Endothelial cell of umbilical vein (primary cell): ENCODE measurements at places on chromosomes 16 and 17.

DNA sequence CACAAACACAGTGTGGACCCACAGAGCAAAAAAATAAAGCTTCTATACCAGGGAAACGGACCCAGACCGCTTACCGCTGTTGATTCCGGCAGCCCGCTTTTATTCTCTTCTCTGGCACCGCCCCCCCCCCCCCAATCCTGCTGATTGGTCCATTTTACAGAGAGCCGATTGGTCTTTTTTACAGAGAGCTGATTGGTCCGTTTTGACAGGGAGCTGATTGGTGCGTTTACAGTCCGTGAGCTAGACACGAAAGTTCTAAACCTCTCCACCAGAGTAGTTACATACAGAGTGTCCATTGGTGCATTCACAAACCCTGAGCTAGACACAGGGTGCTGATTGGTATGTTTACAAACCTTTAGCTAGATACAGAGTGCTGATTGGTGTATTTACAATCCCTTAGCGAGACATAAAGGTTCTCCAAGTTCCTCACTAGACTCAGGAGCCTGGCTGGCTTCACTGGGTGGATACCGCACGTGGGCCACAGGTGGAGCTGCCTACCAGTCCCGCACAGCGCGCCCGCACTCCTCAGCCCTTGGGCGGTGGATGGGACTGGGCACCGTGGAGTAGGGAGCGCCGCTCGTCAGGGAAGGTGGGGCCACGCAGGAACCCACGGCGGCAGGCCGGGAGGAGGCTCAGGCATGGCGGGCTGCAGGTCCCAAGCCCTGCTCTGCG lies 92.4 kb downstream of the HAPSTR1 start:
- DNase-seq, result no peak

DNA sequence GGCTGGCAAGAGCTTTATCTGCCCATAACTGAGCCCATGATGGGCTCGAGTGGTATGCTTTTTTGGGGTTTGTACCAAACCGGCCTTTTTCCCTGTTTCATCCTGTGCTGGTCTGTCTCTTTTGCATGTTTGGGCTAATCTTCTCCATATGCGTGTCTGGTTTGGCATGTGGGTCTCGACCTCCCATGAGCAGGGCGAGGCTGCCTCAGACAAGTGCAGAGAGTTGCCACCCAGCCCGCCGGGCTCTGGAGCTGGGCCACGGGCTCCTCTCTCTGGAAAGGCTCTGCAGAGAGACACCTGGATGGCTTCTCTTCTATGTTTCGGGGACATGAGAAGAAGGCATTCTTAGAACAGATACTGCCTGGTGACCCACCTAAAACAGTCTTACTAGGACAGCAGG lies 67.8 kb upstream of the TBX2 start:
- DNase-seq, result no peak

DNA sequence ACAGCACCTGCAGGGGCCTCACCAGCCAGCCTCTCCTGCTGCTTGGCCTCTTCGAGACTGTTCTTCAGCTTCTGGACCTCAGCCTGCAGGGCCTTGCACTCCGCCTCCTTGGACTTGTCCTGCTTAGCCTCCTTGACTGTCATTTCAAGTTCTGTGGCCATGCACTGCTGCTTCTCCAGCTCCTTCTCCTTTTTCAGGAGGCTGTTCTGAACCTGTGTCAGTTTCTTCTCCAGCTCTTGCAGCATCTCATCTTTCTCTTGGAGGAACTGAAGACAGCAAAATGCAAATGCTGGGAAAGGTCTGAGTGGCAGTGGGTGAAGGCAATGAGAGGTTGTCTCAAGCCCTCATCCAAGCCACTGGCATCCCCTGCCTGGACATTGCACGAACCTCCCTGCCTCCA lies 39.1 kb downstream of the DHX38 start:
- DNase-seq, result no peak

GRCh38 chr17:67047382-67047781 lies 3.0 kb downstream of the CACNG1 start:
- no peak for DNase-seq

DNA sequence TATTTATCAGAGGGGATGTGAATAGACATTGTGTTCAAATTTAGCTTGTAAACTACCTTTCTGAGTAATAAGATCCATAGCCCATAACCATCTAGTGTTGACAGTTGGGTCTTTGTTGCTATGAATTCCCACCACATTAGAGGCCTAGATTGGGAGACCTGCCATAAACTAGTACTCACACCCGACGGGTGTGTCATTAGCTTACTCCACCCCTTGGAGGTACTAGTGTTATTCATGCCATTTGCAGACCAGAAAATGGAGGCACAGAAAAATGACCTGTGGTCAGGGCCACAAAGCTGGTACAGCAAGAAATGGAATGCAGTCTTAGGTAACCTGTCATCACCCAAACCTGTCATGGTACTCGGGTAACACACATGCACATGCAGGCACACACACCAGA lies 41.3 kb upstream of the BCAR1 start:
- DNase-seq, result no peak

- no peak for DNase-seq
Measured at GRCh38 chr16:86133847-86134375, 234.9 kb downstream of the IRF8 start.

DNA sequence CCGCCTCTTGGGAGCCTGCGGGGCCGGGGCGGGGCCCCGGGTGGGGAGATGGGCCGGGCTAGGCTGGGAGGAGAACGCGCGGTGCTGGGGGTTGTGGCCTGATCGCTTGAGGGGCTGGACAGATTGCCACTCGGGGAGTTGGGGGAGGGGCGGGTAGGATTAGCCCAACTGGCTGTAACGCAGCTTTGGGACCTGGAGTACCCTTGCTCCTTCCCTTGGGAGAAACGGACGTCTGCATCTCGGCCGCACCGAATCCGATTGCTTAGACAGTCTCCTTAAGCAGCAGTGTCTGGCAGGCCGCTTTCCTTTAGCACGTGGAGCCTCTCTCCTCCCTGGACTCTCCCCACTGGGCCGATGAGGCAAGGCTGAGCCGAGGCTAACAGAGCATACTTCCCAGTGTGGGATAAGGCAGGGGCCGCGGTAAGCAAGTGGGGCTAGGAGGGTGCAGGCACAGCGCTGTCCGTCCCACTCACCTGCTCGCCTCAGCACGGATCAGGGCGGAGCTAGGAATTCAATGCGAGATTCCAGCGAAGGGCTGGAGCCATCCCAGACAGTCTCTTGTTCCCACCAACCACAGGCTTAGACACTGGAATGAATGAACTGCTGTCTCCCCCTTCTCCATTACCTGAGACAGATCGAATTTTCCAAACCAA lies 540 bp upstream of the ACLY start:
- no peak for DNase-seq

GRCh38 chr16:87041286-87041685 lies 275.9 kb downstream of the C16orf95 start:
- no peak for DNase-seq

GRCh38 chr16:89103781-89104180 lies 10.1 kb downstream of the ACSF3 start:
- DNase-seq, result no peak

DNA sequence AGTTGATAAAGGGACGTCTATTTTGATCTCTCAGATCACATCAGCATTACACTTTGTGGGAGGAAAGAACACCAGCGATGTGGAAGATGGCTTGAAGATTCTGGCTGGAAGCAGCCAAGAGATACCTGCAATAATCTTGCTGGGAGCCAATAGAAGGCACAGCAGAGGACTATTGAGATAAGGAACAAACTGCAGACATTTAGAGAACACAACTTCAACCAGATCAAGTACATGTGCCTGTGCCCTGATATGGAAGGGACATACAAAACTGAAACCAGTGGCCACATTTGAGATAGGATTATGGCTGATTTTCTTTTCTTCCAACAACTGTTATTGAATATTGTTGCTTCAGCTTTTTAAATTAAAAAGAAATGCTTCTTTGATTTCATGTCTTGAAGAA lies 18.6 kb upstream of the PSMD7 start:
- no peak for DNase-seq

- peak; percentile 66 for DNase-seq
Measured at GRCh38 chr16:66549284-66550131, at the start of gene TK2. TSS of gene TK2 (minus strand) at chr16:66550122. CDS start at chr16:66550061, 61 bp downstream.

GRCh38 chr16:66943426-66944053 lies 8.2 kb downstream of the CES2 start:
- DNase-seq, result no peak

- DNase-seq, result no peak
Measured at GRCh38 chr16:59573528-59574271, 839.6 kb upstream of the GOT2 start.

DNA sequence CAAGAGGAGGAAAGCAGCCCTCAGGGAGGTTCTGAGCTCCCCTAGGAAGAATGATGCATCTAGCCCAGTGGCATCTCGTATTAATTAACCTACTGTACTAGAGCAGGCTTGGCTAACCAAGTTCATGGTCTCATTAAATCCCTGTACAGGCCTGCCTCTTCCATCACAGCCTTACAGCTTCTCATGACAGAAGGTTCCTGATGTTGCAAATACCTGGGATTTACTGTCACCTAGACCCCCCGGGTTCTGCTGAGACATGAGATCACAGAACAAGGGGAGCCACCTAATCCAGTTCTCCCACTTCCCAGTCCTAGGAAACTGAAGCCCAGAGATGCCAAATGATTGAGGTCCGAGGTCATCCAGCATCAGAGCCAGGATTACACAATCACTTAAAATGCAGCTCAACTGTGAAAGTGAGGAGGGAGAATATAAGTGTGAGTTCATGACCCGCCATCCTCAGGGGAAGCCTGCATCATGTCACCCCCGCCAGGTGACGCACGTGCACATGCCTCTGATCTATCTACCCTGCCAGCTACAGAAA lies 23.9 kb downstream of the ACLY start:
- DNase-seq, result no peak

GRCh38 chr17:81502471-81503017 lies 10.1 kb downstream of the ACTG1 start:
- DNase-seq, result no peak

GRCh38 chr17:34763728-34764665 lies 184.6 kb downstream of the TMEM132E start:
- no peak for DNase-seq

GRCh38 chr17:76833034-76833644 lies 35.1 kb upstream of the MGAT5B start:
- no peak for DNase-seq

GRCh38 chr16:86502856-86503748 lies 7.2 kb upstream of the FOXF1 start:
- DNase-seq, result no peak

DNA sequence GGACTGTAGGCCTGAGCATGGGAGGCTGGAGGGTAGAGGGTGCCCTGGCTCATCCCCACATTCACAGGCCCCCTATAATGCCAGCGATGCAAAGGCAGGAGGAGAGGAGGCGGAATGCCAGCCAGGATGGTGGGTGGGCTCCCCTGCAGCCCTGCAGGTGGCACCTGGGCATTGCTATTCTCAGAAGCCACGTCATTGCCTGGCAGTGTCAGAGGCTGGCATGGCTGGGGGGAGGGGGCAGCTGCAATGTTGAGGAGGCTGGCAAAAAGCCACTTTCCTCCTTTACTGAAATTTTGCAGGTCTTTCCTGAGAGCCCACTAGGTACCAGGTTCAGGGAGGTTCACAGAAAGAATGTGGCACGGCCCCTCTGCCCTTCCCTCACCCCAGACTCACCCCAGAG lies 36.2 kb downstream of the RAB11FIP4 start:
- no peak for DNase-seq

DNA sequence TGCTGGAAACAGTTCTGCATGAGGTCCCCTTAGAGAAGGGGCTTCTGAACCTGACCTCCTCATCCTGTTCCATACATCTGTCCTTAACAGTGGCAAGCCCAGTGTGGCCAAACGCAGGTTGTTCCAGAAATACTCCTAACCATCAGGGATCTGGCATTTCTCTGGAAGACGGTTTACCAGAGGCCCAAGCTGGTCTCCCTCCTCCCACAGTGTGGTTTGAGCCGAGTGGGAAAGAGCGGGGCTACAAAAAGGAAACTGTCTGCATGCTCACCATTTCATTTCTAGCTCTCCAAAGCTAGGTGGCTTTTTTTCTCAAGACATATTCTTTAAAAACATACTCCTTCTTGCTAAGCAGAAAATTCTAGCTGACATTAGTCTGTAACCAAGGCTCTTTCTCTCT lies 6.0 kb downstream of the MXRA7 start:
- DNase-seq, result no peak

DNA sequence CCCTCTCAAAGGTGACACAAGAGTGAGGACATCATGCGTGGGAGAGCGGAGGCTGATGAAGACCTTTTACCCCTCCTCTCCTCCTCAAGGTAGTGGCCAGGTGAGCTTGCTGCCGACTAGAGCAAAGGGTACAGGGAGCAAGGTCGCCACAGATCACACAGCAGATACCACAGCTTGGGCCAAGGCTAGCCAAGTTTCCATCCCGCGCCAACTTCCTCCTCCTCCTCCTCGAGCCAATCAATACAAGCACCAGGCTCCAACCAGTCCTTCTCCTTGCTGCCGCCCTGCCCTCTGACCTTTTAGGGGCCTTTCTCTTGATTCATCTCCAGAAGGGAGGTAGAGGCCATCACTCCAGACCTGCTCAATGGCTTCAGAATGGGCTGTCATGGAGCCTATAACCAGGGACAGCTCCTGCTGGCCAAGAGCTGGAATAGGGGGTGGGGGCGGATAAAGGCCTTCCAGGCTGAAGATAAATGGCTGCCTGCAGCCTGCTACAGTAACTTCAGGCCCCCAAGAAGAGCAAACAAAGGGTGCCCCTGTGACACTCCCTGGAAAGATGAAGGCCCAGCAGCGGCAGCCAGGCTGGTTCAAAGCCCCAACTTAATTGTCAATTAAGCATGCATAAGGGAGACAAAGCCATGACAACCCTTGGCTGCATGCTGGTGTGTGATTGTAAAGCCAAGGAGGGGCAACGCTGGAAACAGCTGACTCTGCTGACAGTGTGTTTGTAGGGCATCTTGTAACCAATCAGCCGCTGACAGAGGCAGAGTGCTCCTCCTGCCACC lies 17.8 kb downstream of the HNF1B start:
- no peak for DNase-seq

DNA sequence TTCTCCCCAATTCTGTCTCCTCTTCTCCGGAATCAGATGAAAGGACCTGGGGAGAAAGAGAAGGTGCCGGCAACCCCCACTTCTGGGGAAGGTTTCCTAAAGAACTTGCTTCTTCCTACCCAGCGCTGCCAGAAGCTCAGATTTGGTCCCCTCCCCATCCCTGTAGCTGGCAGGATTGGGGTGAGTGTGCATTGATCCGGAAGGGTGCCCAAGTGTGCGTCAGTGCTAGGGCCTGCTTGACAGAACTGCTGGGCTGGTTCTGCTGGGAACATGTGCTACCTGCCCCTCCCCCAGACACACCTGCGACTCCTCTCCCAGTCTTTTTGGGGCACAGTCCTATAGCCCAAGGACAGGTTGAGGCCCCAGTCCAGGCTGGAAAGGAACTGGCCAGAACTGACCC lies 3.3 kb downstream of the ARL4D start:
- no peak for DNase-seq

- DNase-seq, result no peak
Measured at GRCh38 chr17:62793919-62794665, 14.0 kb downstream of the MARCHF10 start.

DNA sequence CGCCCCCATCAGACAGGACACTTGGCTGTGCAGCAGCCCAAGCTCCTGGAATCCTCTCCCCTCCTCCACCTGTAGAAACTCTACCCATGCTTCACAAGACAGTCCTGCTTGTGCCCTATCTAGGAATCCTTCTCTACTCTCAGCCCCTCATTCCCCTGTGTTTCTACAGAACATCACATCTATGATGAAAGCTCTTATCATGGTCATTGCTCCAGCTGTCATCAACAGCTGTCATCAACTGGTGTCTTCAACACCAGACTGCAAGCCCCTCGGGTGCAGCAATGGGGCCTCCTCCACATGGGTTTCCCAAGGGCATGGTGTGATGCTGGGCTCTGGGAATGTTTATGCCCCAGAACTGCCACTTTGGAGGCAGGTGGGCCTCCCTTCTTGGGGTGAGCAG lies 21.1 kb upstream of the CDRT4 start:
- DNase-seq, result no peak

- DNase-seq, result no peak
Measured at GRCh38 chr16:71712501-71712900, 12.0 kb downstream of the PHLPP2 start.

GRCh38 chr17:37117373-37118142 lies 168.8 kb downstream of the AATF start:
- no peak for DNase-seq
